WERI-Rb-1 (cell line): ENCODE measurements at places on chromosomes 2 and 18.

DNA sequence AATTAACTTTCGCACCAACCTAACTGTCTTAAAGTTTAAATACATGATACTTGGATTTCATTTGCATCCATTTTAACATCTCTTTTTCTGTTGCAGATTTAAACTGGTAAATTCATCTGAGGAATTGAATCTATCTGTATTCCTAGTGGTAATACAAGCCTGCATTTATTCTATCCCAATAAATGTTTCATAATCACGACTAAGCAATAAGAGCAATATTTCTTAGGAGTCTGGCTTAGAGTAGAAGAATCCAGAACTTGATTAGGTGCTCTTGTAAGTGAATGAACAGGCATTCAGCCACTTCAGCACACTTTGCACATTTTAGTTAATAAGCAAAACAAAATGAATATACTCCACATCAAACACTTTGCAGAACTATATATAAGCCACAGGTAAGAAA is 27.0 kb downstream of the MSH6 start:
- DNase-seq, result no peak

DNA sequence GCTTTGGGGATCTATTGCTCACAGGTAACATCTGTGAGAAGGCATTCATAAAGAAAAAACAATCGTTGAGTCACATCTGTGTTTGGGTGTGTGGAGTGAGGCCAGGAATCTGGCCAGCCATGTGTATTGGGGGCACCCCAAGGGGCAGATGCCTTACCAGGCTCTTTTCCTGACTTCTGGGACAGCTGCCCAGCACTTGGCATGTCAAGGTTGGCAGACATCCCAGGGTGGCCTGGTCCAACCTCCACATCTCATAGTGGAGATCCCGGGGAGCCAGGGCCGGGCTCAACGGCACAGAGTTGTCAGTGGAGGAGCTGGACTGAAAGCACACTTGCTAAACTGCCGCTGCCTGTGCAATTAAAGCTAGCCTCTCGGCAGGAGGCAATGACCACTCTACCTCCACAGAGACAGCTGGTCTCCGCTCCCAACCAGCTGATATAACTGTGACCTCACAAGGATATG is 75.3 kb upstream of the MGAT4A start:
- DNase-seq, result no peak

GRCh38 chr2:191144217-191144616 is 6.6 kb downstream of the STAT4 start:
- DNase-seq, result no peak

DNA sequence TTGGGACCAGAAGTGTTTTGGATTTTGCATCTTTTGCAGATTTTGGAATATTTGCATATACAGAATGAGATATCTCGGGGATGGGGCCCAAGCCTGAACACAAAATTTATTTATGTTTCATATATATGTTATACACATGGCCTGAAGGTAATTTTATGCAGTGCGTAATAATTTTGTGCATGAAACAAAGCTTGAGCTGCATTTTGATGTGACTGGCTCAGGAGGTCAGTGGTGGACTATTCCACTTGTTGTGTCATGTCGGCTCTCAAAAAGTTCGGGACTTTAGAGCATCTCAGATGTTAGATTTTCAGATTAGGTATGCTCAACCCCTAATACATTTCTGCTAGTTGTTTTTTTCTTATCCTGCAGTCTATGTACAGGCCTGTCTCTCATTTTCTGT is 145.4 kb downstream of the FAM210A start:
- DNase-seq, result no peak

GRCh38 chr2:49770919-49771318 is 616.6 kb upstream of the FSHR start:
- peak; percentile 81 for DNase-seq

- no peak for DNase-seq
Measured at GRCh38 chr2:210003359-210003758, 921 bp downstream of the RPE start.

GRCh38 chr2:22282220-22282619 is 1102.8 kb upstream of the KLHL29 start:
- no peak for DNase-seq

- no peak for DNase-seq
Measured at GRCh38 chr2:25227576-25227975, 59.2 kb upstream of the POMC start.

- DNase-seq, result no peak
Measured at GRCh38 chr2:236190674-236191073, 22.5 kb upstream of the GBX2 start.

DNA sequence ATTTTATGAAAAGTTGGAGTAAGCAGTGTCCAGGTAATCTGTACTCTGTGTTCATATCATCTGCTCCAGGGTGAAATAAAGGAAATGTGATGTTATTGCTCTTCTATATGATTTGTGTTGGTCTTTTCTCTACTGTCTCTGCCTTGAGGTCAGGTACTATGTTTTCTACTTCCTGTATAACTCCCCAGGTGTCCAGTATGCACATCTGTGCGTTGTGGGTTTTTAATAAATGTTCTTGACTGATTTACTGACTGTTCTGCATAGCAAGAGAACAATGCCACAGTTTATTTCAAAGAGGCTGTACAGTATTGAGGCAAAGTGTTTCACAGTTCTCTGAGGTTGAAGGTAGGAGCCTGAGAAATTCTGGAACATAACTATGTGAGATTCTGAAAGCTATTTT is 89.7 kb downstream of the BABAM2 start:
- DNase-seq, result no peak

GRCh38 chr2:149513461-149513860 is 74.1 kb downstream of the MMADHC start:
- no peak for DNase-seq

DNA sequence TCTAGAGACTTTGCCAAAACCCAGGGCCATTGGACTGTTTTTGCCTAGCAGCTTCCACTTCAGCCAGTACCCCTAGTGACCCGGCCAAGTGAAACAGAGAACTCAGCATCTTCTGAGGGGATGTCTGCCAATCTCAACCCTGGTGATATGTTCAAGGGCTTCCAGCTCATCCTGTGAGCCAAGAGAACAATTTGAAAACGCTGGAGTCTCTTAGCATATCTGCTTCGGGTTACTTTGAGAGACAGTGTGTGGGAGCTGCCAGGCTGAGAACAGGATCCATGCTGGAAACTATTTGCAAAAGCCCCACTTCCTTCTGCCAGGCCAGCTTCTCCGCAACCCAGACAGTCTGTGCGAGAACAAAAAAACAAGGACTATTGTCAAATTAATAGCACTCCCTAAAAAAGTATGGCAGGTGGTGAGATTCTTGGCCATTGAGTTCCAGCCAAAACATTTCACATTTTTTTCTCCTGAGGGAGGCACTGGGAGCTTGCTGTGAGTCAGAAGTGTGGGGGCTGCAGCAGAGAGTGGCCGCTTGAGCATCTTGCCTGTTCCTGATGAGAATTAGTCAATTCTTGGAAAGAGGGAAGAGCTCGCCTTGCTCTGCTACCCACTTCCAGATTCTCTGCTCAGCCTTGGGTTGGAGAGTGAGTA is 395.6 kb upstream of the TRIB2 start:
- DNase-seq, result no peak
